ENCODE measurements at places on chromosomes 5 and 9. TPM values are rescaled to one million over a fixed set of nuclear protein-coding genes. Genes with fewer than 3 reads are reported as not detected.

TTC39B gene
- total RNA-seq = 11.9 TPM

IL5 gene
- total RNA-seq = not detected

CCNO gene
- 0.14 TPM for total RNA-seq

MLANA gene
- not detected for total RNA-seq

PAEP gene
- not detected for total RNA-seq

PIP5K1B gene
- under 0.01 TPM for total RNA-seq

ALDH7A1 gene
- 18.6 TPM for total RNA-seq

FOXD1 gene
- total RNA-seq = 23.6 TPM

AMBP gene
- total RNA-seq = not detected

DND1 gene
- 0.44 TPM for total RNA-seq

FBXL7 gene
- total RNA-seq = 3.1 TPM

GPR150 gene
- total RNA-seq = under 0.01 TPM

TAS2R1 gene
- total RNA-seq = not detected

PNPLA7 gene
- total RNA-seq = 1.1 TPM

SPEF2 gene
- total RNA-seq = 2.6 TPM

IFNK gene
- not detected for total RNA-seq

CERCAM gene
- 148 TPM for total RNA-seq

CDX1 gene
- 0.57 TPM for total RNA-seq

TOR1B gene
- 29.1 TPM for total RNA-seq

NUTM2G gene
- not detected for total RNA-seq

AK8 gene
- 0.14 TPM for total RNA-seq

CRB2 gene
- total RNA-seq = under 0.01 TPM

ST8SIA4 gene
- 3.0 TPM for total RNA-seq

FAM200C gene
- total RNA-seq = 2.2 TPM

CSF1R gene
- 1.1 TPM for total RNA-seq

GTF3C4 gene
- 21.3 TPM for total RNA-seq

COL15A1 gene
- total RNA-seq = 5.4 TPM

RGS7BP gene
- not detected for total RNA-seq

PCDHGB4 gene
- 28.2 TPM for total RNA-seq

GZMA gene
- total RNA-seq = not detected

SMIM33 gene
- total RNA-seq = not detected

INSL6 gene
- total RNA-seq = not detected

UIMC1 gene
- total RNA-seq = 36.3 TPM

ZER1 gene
- total RNA-seq = 35.0 TPM

C9orf85 gene
- 9.3 TPM for total RNA-seq

CD274 gene
- 6.6 TPM for total RNA-seq

SLC34A3 gene
- not detected for total RNA-seq

RAPGEF6 gene
- 25.8 TPM for total RNA-seq

RASGRF2 gene
- 53.7 TPM for total RNA-seq

PALM2AKAP2 gene
- total RNA-seq = 66.4 TPM

PCDHGC5 gene
- 6.6 TPM for total RNA-seq

NFIB gene
- 7.3 TPM for total RNA-seq

NTRK2 gene
- total RNA-seq = 0.14 TPM

GGTA1 gene
- not detected for total RNA-seq

PCDHB12 gene
- total RNA-seq = under 0.01 TPM

C5orf46 gene
- not detected for total RNA-seq

PHYHD1 gene
- total RNA-seq = 24.5 TPM

PFN3 gene
- not detected for total RNA-seq

FBXO38 gene
- total RNA-seq = 72.9 TPM

CA9 gene
- not detected for total RNA-seq

BSPRY gene
- total RNA-seq = not detected

FAXDC2 gene
- 12.7 TPM for total RNA-seq

CARD9 gene
- 3.9 TPM for total RNA-seq

ARL14EPL gene
- not detected for total RNA-seq

AFF4 gene
- 67.4 TPM for total RNA-seq

ERAP2 gene
- total RNA-seq = 37.2 TPM

MEIKIN gene
- not detected for total RNA-seq

CXCL14 gene
- 0.14 TPM for total RNA-seq

HTR4 gene
- not detected for total RNA-seq
